ENCODE measurements at places on chromosomes 11 and 22.

DNA sequence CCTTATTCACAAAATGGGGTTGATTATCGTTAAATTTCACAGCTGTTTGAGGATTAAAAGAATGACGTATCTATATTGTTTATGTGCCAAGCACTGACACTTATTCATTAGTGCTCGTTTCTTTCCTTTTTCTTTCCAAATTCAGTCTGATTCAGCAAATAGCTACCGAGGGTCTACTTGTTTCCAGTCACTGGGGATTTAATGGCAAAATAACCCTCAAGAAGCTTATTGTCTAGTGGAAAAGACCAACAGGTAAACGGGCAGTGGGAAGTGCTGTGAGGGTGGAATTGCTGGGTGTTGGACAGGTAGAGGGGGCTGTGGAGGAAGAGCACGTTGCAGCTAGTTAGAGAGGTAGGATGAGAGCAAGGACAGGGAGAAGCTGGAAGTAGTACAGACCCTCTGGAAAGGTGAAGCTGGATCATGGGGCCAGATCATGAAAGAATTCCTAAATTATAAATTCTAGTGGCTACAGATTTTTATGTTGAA, 48.3 kb upstream of the BIRC3 start:
- DNase-seq, result no peak

DNA sequence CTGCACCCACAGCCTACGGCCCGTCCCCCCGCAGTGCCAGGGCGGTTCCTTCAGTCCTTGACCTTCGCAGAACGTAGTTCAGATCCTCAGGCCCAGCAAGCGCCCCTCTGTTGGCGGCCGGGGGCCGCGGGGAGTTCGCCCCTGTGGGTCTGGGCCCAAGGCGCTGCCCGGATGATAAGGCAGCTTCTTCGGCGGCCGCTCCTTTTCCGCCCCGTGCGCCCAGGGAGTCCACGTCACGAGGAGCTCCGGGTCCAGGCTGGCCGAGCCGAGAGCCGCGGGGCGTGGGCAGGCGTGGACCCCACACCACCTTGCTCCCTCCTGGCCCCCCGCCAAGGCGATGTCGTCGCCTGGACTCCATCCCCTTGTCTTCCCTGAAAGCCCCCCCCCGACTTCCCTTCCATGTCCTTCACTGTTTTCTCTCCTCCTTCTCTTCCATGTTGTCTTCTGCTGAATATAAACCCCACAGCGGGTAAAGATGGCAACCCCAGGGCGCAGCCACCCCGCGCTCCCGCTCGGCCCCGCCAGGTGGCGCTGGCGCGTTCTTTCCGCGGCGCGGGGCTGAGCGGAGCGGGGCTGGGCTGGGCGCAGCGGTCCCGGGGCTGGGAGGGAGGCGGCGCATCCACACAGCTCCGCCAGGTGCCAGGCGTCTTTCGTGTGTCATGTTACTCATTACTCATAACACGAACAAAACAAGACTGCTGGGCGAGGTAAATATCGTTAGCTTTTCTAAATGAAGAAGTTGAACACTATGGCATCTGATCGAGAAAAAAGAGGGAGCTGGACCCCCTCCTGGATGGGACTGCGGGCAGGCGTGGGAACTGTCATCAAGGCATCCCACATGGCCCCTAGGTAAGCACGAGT, 321.0 kb downstream of the NTM start:
- peak; percentile 90 for DNase-seq

- DNase-seq, result no peak
Observed at GRCh38 chr11:9568854-9569587, 4.4 kb upstream of the WEE1 start.

DNA sequence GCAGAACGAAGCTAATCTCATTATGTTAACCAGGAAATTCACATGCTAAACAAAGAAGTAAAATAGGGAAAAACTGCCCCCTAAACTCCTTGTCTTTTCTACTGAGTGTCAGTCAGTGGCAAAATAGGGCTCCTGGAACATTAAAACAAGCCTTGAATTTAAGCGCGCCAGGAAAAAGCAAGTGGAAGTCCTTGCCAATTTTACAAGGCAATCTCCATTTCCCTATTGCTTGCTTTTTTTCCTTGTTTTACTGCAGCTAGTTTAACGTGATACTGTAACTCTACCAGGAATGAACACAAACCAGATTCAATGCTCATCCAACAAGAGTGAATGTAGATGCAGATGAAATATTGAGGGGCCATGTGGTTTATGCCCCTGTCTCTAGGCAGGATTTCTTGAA, 28.1 kb upstream of the KIRREL3 start:
- no peak for DNase-seq

DNA sequence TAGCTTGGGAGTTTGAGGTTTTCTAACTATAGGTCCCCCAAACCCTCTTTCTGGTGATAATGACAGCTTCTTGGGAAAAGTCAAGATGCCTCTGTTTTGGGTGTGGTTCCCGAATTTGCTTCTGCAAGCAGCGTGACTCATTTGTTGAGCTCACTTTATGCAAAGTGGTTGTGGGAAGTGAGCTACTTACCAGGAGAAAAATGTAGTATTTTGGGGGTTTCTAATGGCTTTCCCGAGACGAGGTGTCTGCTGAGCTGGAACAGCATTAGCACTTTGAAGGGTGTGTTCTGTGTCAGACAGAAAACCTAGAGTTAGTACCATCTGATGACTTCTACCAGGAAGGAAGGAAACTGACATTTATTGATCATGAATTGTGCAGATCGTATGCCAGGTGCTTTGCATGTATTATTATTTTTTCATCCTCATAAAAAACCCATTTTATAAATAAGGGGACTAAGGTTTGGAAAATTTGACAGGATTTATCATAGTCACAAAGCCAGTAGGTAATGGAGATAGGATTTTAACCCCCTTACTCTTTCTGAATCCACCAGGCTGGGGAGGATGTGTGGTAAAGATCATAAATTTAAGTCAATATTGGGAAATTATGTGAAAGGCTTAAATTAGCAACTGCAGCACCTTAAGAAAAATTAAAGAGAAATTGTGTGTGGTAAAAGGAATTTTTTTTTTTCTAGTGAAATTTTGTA, 108.8 kb upstream of the CD44 start:
- no peak for DNase-seq

DNA sequence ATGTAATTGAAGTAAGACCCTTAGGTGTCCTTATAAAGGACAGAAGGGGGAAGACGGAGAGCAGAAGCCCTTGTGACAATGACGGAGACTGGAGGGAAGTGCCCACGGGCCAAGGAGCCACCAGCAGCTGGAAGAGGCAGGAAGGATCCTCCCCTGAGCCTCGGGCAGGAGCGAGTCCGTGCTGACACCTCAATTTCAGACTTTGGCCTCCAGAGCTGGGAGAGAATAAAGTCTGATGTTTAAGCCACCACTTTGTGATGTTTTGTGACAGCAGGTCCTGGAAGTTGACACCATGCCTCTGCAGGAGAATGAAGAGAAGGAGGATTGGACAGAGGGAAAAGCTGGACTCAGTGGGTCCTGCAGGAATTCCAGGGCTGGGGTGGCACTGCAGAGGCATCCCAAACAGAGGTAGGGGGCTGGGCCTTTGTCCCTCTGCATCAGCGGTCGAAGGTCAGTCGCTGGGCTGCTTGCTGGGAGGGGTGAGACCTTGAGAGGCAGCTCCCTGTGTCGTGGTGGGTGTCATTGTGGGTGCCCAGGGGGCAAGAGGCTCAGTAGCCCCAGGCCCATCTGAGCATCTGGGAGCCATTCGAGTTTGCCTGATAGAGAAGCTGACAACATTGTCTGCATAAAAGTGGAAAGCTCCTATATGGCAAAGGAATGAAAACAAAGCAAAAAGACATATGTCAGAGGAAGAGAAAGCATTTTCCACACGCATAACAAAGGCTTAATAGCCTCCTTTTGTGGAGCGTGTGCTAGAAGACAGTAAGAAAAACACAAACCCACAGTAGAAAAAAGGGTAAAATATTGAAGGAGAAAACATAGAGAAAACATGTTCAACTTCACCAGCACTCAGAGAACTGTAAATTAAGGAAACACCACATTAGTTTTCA, 68.8 kb downstream of the RTL6 start:
- DNase-seq, result no peak

DNA sequence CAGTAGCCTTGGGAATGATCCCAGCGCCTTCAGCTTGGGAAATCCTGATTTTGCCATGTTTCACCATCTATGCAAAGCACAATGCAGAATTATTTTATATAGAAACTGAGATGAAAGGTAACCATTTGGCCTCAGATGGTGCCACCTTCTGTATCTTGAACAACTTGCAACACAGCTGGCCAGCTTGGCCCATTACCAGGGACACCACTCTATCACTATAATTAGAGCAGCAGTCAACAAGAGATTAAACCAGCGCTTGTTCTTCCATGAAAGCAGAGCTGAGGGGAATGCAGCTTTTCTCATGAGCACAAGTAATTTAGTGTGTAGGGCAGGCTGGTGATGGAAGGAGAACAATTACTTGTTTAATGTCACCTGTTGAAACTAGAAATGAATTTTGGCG, 6.7 kb upstream of the ZDHHC13 start:
- DNase-seq, result no peak

DNA sequence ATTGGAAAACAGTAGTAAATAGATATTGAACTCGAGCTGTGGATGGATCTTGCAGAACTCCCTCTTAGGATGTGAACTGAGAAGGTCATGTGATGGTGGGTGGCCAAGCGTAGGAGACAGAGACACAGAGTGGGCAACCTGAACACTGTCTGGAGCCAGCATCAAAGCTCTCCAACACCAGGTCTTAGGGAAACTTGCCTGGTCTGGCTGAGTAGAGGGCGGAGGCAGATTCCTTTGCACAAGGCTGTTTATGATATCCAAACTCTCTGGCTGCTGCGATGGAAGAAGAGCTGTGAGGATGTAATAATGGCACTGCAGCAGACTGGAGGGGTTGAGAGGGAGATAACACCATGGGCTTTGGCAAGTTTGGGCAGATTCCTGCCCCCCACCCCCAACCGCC, 10.1 kb downstream of the NAV2 start:
- no peak for DNase-seq

- no peak for DNase-seq
Observed at GRCh38 chr11:80503990-80504389, 1063.2 kb upstream of the TENM4 start.

DNA sequence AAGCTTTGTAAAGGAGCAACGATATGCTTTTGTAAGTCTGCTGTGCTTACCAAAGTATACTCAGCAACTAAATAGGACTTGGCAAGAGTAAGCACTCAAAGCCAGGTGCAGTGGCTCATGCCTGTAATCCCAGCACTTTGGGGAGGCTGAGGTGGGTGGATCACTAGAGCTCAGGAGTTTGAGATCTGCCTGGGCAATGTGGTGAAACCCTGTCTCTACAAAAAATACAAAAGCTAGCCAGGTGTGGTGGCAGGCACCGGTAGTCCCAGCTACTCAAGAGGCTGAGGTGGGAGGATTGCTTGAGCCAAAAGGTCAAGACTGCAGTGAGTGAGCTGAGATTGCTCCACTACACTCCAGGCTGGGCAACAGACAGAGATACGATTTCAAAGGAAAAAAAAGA, 67.5 kb downstream of the PAK1 start:
- no peak for DNase-seq

DNA sequence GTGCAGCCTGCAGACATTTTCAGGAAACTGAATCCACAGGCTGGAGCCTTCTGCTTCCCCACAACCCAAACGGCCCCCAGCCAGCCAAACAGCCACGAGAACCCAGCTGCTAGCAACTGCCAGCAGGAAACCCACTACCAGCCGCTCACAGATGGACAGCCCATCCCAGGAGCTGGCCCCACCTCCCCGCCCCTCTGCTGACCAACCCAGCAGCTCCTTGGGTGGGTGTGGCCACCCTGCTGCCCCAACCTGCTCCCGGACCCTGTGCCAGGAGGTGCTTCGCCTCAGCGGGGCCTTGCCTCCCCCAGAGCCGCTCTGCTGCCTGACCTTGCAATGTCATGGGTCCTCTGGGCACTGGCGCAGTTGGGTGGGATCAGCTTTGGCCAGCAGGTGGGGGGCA, 8.2 kb upstream of the CCDC188 start:
- DNase-seq, result no peak

DNA sequence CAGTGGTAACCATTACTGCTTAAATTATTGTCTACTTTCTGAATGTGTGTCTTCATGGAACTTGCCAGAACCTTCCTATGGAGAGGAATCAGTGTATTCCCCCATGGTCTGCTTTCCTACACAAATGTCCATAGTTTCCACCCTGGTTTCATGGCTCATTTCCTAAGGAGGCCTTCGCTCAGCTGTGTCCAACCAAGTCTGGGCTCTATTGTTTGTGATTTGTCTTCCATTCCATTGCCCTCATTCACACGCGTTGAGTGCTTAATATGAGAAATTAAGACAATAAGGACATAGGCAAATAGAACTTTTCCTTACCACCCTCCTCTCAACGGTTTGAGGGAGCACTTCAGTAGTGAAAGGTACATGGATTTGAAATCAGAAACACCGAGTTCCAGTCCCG, 510.6 kb downstream of the NTM start:
- no peak for DNase-seq

- DNase-seq, result no peak
Observed at GRCh38 chr11:35145271-35145670, 6.3 kb downstream of the CD44 start.

- DNase-seq, result no peak
Observed at GRCh38 chr11:130601764-130602460, 153.5 kb downstream of the ADAMTS15 start.

DNA sequence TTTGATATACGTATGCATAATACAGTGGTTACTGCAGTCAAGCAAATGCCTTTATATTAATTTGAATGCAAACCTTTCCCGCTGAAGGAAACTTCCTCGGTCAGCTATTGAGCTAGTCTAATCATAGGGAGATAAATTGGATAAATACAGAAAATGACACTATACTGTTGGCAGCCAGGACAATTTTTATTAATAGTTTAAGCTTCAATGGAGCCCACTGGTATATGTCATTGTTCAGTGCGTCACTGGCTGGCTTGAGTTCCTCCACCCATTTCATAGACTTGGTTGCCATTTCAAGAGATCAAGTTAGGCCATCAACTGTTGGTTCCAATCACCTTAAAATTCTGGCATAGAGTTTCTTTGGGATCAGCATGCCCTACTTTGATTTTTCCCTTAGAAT, 32.5 kb upstream of the DNAJB7 start:
- DNase-seq, result no peak

DNA sequence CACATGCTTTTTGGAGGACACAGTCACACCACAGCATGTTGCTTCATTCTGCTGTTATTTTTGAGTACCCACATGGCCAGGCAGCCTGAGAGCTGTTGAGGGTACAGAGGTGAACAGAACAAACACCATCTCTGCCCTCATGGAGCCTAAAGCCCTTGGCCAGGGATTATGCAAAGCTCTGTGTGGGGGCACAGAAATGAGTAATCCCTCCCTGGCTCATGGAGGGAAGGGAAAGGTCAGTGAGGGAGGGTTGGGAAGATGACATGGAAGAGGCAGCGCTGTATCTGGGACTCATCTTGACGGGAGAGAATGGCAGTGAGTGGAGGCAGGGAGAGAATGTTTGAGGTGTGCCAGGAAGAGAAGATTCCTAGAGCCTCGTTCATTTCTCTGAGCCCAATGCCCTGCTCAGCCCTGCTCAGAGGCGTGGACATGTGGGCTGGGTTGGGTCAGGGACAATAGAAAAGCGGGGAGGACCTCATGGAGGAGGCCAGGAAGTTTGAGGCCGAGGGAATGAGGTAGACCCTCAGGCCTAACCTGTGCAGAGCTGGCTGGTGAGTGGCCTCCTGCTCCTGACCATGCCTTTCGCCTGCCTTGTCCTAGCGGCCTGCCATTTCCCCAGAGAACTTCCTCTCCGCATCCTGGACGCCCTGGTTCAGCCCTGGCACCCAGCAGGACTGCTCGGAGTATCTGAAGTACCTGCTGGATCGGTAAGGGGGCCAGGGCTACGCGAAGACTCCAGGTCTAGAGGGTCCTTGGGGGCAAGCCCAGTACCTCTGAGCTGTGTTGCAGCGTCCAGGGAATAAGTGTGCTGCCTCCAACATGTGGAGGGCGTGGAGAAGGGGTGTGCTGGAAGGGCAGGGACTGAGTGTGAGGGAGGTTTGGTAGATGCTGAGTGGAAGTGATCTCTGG, 19.8 kb downstream of the USP35 start:
- DNase-seq, result no peak
